ENCODE measurements at places on chromosomes 4 and X. TPM values are rescaled to one million over a fixed set of nuclear protein-coding genes. Genes with fewer than 3 reads are reported as not detected.

Gene XAGE1B
- not detected for total RNA-seq

Gene SNCA
- total RNA-seq: 1.9 TPM

Gene CHRDL1
- 1.6 TPM for total RNA-seq

Gene SPP1
- 22.7 TPM for total RNA-seq

All from hair follicle dermal papilla cell (primary cell).